Activated naive CD4-positive, alpha-beta T cell treated with anti-CD3 and anti-CD28 coated beads, Interleukin-2, amount 10 ng/mL, durations not matched to agents 7 days and 5 days (primary cell): ENCODE measurements at places on chromosomes 16 and 17.

- DNase-seq, result no peak
These were observed 127.7 kb upstream of the MAF start for GRCh38 chr16:79728048-79728922.

GRCh38 chr16:2983706-2984136 lies 3.5 kb upstream of the PKMYT1 start:
- peak; percentile 79 for DNase-seq

DNA sequence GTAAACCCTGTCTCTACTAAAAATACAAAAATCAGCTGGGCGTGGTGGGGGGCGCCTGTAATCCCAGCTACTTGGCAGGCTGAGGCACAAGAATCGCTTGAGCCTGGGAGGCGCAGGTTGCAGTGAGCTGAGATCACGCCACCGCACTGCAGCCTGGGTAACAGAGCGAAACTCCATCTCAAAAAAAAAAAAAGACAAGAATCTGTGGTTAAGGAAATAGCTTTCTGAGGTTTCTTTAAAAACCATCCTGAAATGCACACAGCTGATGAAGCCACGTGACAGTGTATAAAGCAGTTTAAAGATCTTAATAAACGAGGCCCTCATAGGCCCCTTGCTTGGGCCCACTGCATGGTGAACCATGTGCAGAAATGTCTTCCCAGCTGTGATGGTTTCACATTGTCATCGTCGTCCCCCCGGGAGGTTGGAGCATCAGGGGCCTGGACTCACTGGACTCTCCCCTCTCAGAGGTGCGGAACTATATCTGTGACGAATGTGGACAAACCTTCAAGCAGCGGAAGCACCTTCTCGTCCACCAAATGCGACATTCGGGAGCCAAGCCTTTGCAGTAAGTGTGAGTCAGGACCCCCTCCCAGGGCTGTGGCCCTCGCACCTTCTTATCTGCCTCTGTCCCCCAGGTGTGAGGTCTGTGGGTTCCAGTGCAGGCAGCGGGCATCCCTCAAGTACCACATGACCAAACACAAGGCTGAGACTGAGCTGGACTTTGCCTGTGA lies 16.2 kb downstream of the ZNF276 start:
- DNase-seq, result peak; percentile 77

DNA sequence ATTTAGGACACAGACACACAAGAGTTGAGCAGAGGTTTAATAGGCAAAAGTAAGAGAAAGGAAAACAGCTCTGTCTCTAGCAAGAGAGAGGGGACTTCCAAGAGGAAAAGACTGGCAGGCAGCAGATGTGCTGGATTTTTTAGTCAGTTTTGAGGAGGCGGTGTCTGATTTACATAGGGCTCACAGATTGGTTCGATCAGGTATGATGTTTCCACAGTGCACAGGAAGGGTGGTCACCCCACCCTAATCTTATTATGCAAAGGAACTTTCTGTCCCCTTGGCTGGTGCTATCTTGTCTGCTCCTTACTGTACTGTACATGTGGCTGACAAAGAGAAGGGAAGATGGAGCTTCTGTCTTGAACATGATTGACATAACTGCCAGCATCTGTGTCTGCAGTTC lies 25.3 kb downstream of the BFAR start:
- DNase-seq, result peak; percentile 21

DNA sequence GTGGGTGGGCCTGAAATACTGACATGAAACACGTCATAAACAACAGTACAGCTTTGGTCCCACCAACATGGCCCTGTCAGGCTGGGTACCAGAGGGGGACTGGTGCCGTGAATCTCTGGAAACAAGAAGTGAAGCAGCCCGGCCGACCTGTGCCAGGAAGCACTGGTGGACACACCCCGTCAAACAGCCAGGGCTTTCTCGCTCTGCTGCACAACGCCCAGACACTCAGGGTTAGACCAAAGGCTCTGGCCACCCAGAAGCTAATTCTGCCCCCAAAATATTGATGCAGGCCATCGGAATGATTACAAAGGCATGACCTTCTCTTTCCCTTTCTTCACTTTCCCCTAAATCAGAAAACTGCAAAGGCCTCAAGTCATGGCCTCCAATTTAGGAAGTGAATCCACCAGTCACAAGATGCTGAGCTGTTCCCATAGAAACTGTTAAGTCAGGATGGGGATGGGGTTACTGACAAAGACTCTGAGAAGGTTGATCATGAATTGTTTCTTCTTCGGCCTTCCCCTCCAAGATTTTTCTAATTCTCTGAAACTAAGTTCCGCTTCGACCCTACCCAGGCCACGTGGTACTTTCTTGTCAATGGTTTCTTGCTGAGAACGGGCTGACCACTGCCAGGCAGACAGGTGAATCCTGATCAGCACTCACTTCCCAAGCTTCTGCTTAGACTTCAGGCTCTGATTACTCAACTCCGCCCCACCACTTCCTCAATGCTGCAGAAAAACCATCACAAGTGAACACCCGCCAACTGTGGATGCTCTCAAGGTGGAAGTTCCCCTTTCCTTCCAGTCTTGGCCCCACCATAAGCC lies 6.7 kb downstream of the PITPNA start:
- DNase-seq, result no peak

DNA sequence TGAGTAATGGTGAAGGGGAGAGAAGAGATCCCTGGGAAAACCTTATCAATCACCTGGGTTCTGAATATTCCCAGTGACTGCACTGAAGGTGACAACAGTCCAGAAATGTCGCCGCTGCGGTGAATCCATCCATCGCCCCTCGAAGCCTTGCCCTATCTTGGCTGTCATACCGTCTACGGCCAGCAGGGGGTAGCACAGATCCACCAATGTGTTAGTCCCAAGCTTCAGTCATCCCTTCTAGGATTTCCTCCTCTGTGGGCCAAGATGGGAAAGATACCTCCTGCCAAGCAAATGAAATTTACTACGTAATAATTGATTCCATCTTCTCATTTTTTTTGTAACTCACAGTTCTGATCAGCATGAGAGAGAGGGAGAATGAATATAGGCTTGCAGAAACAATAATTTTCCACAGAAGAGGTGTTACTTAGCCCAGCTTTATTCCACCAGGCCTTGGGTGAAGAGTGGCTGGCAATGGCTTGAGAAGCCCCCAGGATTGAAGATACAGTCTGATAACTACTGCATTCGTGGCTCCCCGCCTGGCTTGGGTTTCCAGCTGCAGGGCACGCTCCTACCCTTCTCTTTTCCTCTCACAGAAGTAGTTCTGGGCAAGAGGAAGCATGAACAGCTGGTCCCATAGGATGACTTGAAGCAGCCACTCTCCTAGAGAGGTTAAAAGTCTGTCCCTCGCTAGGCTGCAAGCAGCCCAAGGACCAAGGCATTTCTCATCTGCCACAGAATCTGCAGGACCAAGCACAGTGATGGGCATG lies 2.6 kb upstream of the FMNL1 start:
- DNase-seq, result peak; percentile 91

GRCh38 chr16:49112754-49113153 lies 168.9 kb downstream of the CBLN1 start:
- no peak for DNase-seq

DNA sequence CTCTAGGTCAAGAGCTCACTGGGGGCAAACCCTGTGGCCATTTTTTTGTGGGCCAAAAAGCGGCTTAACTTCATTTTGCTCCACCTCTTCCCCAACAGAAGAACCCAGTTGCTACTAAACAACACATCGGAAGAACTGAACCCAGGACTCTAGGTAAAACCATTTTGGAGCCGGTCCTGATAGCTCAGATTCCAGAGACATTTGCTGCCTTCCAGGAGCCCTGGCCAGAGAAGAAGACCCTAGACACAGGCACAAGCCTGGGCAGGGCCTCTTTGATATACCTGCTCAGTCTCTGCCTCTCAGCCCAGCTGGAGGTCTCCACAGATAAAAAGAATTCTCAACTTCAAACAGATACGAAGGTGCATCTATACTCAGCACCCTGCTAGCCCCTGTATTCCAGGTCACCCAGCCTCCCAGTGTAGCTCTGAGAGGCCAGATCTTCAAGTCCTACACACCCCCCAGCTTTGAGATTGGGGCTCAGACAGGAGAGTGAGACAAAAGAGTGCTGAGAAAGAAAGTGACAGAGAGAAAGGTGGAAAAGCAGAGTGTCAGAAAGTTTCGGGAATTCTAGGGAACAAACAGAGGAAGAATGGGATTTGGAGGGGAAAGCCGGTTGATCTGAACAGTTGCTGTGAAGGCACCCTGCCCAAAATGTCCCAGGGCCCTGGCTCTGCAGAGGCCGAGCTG lies 6.6 kb upstream of the HOXB9 start:
- DNase-seq, result no peak

- DNase-seq, result no peak
These were observed 22.9 kb downstream of the ZC3H7A start for GRCh38 chr16:11774065-11774626.

DNA sequence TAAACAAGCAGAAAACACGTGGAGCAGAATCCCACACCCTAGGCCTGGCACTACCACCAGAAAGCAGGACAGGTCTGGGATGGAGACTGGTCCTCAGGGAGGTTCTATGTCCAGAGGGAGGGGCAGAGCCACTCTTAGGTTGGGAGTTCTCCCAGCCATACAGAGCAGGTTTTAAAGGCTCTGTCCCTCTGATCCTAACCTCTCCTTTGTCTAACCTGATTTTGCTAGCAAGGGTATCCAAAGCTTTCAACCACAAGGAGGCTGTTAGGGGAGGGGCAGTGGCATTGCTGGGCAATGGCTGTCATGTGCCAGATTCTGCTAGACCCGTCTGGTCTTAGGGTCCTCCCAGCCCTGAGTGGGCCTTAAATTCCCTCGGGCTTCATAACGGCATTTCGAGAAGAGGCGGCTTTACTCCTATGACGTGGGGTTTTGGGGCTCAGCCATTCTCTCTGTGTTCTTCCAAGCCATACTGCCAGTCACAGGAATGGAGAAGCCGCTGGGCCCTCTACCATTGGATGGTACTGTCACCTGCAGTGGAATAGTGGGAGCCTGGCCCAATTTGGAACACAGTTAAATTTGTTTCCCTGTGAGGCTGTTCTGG lies 5.7 kb downstream of the TPPP3 start:
- DNase-seq, result no peak

- DNase-seq, result no peak
These were observed 27.7 kb upstream of the BCO1 start for GRCh38 chr16:81210807-81211206.

- DNase-seq, result no peak
These were observed 454.3 kb downstream of the HAPSTR1 start for GRCh38 chr16:9545522-9546437.

- peak; percentile 73 for DNase-seq
These were observed 7.9 kb upstream of the PAM16 start for GRCh38 chr16:4358831-4359561.

DNA sequence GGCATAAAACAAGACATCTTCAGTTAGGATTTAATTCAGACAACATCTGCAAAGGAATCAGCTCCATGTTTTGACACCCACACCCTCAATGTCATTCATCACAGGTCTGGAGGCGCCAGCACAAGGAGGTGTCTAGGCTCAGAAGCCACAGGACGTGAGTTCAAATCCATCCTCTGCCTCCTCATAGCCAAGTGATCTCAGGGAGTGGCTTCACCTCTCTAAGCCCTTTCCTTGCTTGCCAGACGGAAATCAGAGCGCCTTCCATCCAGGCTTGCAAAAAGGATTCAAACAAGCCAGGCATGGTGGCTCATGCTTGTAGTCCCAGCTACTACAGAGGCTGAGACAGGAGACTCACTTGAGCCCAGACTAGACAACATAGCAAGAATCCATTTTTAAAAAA lies 84.6 kb downstream of the GSG1L start:
- no peak for DNase-seq

GRCh38 chr17:81991684-81992305 lies 14.4 kb downstream of the ASPSCR1 start:
- no peak for DNase-seq

- no peak for DNase-seq
These were observed 222.8 kb upstream of the TNRC6C start for GRCh38 chr17:77735566-77736198.

DNA sequence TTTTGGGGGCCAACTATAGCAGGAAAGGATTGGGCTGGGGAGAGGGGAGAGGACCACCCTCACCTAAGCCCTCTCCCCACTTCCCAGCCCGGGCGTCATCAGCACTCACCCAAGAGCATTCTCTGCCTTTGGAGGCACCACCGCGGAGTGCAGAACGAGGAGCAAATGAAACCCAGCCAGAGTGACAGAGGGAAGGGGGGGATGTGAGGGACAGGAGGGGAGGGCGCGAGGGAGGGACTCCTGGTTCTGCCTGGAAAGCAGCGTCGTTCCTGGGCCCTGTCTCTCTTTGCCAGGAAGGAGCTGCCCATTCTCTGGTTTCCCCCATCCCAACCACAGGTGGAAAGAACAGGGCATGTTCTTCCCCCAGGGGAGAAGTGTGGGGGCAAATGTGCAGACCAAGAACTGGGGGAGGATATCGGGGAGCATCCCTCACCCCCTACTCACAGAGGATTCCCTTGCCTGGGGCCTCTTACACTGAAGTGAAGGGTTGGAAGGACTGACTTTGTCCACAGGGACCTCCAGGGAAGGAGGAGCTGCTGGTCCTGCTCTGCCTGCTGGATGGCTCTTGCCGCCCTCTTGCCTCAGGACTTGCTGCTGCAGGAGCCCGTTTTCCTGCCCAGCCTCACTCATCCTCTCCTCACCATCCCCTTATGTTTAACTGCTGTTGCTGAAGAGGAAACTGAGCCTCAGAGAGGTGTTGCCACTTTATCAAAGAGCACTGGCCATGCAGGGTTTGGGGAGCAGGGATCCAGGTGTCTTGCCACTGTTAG lies 3.5 kb upstream of the C17orf113 start:
- no peak for DNase-seq

DNA sequence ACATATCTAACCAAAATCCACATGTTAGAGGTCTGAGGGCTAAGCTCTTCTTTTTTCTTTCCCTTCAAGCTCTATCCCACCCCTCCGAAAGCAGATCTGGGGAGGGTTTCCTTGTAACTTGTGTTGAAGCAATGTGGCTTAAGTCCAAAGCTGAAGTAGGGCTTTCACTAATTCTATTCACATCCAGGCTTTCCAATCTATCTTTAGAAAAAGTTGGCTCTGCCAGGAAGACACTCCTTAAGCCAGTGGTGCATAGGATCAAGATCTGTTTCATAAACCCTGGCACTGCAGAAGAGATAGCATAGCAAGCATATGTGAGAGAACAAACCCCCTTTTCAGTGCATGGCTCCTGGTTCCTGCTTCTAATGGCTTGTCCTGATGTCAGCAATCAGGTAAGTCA lies 34.9 kb upstream of the DHX40 start:
- DNase-seq, result no peak

DNA sequence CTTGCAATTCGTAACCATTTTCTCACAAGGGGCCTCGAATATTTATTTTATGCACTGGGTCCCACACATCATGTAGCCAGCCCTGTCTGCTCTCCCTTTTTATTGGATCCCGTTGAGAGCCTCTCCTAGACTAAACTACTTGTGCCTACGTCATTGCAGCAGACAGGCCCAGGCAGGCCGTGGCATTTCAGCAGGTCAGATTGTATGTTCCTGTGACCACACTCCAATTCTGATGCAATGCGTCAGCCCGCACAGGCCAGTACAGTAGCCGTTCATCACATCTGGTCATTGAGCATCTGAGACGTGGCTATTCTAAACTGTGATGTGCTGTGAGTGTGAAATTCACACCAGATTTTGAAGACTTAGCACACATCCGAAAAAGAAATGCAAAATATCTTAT lies 42.2 kb downstream of the ABAT start:
- DNase-seq, result no peak

- DNase-seq, result no peak
These were observed 169.1 kb downstream of the GSG1L start for GRCh38 chr16:27894386-27894785.

- DNase-seq, result no peak
These were observed 5.3 kb downstream of the MPP2 start for GRCh38 chr17:43901861-43902589.
